ENCODE measurements at places on chromosomes 7 and 10. TPM values are rescaled to one million over a fixed set of nuclear protein-coding genes. Genes with fewer than 3 reads are reported as not detected.
A peak's percentile ranks its signal among the peaks of the same experiment; 100 is the strongest.

- DNase-seq = peak; percentile 0
Observed at GRCh38 chr7:929311-929711, 25.2 kb downstream of the ADAP1 start.

DNA sequence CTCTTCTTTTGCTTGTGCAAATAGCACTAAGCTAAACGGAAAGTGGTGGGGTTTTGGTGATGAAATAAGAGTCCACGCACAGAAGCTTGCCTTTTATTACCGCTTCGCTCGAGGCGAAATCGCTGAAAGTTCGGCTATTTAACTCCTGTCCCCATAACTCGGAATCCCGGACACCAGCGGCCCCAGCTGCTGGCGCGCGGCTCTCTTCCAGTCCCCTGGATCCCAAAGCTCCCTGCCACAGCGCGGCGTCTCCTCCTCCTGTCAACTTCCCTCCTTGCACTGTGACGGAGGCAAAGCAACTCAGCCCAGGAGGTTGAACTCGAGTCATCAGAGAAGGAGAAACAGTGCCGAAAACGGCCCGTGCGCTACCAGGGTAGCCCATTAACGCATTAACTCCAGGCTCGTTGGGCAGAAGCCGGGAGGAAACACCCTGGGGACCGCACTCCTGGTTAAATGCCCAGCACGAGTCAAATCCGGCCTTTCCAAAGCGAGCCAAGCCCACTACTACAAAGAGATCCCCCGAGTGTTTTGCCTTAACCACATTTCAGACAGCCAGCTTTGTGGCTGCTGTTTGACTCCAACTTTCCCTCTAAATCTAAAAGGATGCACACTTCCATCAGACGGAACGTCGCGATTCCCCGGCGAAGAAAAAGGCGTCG lies 1.3 kb downstream of the SEMA3D start:
- peak; percentile 67 for DNase-seq

DNA sequence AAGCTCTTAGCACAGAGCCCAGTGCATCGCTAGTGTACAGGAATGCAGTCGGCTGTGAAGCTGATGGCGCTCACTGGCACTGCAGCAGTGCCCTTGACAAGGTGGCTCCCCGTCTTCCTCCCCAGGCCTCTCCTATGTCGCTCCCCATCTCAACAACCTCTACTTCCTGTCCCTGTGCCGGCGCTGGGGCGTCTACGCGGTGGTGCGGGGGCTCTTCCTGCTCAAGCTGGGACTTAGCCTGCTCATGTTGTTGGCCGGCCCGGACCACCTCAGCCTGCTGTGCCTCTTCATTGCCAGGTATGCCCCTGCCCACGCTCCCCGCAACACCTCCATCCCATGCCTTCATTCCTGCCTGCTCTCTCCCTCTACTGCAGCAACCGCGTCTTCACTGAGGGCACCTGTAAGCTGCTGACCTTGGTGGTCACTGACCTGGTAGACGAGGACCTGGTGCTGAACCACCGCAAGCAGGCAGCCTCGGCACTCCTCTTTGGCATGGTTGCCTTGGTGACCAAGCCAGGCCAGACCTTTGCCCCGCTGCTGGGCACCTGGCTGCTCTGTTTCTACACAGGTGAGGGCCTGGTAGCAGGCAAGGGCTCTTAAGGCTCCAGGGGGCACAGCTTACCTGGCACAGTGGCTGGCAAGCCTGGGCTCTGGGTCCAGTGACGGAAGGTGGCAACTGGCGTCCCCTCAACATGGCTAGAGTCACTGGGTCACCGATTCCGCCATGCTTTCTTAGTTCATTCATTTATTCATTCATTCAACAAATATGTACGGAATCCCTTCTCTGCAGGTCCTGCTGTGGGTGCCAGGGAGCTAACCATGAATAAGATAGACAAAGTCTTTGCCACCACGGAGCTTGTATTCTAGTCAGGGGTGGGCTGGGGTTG lies 22.3 kb upstream of the C10orf95 start:
- DNase-seq = no peak

DNA sequence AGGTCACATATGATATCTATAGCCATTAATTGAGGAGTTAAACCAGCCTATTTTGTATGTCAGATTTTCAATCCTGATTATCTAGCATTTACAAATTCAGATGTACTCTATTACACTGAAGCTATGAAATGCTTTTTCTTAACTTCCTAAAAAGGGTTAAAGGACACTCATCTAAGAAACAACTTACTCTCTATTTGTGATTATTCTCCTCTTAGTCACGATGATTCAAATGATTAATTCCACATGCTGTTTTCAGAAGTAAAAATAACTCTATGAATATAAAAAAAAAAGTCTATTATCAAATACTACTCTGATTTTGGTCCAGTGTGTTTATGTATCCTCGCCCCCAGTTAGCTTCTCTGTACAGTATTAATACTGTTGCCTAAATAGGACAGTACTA lies 1199.9 kb downstream of the GATA3 start:
- DNase-seq = no peak

Gene GATA3
- total RNA-seq = 3.8 TPM

Gene ELN
- total RNA-seq = 46.8 TPM

DNA sequence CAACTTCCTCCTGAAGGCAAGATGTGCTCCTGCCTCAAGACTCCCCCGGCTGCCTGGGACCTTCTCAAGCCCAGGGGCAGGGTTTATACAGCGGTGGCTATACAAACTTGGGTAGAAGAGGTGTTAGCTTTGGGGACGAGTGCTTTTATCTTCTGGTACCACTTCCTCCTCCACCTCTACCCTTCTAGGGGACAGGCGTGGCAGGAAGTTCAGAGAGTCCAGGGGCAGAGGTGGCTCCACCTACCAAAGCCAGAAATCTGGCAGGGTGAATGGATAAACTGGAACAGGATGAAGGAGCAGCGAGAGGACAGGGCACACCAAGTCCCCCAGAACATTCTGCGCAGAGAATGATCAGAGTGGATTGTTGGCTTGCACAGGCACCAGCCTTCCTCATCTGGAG lies 24.0 kb upstream of the TM9SF3 start:
- no peak for DNase-seq

DNA sequence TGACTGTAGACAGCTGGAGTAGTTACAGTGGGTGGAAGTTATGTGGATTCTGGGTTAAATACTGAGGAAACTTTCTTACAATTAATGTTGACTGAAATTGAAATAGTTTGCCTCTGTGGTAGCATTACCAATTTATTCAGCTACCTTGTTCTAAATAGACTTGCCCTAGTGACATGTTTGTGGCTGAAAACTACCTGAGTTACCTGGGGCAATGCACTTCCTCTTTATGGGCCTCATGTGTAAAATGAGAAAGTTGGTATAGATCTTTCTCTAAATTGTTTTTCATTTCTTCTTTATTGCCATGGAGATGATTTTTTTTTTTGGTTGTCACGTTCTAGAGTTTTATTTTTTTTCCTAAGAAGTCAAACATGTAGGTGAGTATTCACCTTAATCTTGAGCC lies 252.7 kb upstream of the CDC14C start:
- no peak for DNase-seq

Gene MUC12
- total RNA-seq = not detected

Gene CTAGE15
- total RNA-seq = 5.9 TPM

GRCh38 chr10:99975942-99976809 lies 33.6 kb downstream of the DNMBP start:
- DNase-seq = no peak

- DNase-seq = no peak
Observed at GRCh38 chr10:110404413-110404812, 93.3 kb upstream of the DUSP5 start.

DNA sequence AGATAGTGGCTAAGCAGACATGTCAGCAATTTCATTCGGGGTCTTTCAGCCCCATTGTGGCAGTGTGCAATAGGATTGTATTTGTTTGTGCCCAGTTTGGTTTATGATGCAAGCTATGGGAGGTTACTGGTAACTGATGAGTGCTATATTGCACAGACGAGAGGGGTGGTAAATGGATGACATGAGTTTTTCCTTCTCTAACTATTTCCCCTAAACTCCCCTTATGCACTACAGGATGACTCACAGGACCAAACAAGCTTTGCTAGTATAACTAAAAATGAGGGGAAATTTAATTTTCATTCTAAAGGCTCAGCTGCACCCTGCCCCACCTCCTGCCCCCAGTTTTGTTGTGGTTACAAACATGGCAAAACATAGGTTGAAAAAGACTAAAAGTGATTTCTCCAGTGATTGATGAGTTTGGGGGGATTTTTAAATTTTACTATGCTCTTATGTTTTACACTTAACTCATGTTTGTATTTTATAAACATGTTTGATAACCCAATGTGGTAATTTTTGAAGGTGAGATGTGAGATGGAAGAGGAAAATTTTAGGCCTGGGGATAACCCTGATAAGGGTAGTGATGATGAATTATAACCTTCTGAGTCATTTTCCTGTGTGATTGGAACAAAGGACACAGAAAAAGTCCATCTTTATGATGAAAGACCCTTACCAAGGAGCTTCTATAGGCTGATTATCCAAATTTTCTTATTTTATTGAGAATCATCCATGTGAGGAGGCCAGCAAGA lies 60.8 kb upstream of the NAMPT start:
- DNase-seq = no peak

DNA sequence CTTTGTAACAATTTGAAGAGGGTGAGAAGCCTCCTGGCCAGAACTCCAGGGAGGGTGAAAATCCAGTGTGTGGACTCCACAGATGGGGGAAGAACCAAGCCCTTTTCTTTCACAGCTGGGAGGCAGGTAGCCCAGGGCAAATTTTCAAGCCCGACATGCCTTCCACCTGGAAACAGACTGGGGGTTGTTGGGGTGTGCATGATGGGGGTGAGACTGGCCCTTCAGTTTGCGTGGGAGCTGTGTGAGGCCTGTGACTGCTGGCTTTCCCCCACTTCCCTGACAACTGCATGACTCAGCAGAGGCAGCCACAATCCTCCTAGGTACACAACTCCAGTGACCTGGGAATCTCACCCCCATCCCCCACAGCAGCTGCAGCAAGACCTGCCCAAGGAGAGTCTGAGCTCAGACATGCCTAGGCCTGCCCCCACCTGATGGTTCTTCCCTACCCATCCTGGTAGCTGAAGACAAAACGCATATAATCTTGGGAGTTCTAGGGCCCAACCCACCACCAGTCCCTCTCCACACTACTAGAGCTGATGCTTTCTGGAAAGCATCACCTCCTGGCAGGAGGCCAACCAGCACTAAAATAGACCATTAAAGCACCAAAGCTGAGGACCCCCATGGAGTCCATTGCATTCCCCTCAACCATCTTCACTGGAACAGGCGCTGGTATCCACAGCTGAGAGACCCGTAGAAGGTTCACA lies 445.4 kb downstream of the TFEC start:
- no peak for DNase-seq

DNA sequence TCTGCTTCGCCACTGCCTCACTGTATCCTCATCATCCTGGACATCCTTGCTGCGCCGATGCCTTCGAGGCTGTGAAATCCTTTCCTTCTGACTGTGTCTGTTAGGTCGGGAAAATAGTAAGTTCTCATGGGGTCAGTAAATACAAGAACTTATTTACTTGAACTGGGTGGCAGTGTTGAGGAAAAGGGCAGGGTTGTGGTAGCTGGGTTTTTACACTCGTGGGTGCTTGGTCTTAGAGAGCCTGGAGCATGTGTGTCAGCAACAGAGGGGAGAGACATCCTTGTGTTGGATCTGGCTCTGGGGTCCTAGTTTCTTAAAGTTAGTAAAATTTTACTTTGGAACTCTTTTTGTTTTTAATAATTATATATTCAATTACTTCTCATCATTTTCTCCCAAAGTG lies 112.9 kb upstream of the GATA3 start:
- no peak for DNase-seq

DNA sequence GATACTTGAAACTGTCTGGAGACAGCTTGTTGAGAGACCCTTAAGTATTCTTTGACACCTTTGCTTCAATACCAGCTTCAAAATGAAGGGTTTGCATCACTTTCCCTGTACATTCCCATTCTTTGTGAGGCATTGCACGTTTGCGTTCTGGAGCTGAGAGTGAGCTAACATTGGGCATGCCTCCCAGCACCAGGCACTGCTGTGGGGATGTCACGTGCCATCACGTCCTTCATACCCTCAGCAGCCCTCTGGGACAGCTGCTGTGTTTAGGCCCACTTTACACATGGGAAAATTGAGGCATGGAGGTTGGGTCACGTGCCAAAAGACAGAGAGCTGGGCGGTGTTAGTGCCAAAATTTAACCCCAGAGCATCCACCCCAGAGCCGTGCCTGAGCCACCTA lies 66.2 kb upstream of the INSYN2A start:
- no peak for DNase-seq

DNA sequence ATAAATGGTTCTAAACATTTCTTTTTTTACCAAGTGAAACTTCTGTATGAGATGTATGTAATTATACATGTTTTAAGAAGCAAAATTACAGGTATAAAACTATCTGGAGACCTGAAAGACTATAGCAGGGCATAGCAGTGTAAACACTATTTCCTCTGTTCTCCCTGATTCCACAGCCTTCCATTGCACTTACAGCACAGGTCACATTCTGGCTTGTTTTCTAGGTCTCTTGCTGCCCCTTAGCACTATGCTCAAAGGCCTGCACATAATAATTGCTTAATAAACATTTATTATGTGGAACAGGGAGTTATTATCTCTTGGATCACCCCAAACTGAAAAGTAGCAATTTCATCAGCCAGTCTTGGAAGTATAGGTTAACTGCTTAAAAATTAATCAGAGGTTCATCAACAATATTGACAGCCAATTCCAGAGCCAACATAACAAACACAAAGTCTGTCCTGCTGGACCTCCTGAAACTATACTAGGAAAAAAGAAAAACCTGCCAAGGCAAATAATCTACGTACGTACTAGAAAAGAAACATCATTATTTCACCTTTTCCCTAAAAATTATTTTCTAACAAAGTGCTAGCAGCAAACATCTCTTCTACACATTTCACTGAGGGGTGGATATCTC lies 43.2 kb downstream of the PANK1 start:
- no peak for DNase-seq

Gene CLDN4
- total RNA-seq = 301 TPM

Gene ARMC10
- total RNA-seq = 55.4 TPM

Gene MAGI2
- total RNA-seq = 20.7 TPM

DNA sequence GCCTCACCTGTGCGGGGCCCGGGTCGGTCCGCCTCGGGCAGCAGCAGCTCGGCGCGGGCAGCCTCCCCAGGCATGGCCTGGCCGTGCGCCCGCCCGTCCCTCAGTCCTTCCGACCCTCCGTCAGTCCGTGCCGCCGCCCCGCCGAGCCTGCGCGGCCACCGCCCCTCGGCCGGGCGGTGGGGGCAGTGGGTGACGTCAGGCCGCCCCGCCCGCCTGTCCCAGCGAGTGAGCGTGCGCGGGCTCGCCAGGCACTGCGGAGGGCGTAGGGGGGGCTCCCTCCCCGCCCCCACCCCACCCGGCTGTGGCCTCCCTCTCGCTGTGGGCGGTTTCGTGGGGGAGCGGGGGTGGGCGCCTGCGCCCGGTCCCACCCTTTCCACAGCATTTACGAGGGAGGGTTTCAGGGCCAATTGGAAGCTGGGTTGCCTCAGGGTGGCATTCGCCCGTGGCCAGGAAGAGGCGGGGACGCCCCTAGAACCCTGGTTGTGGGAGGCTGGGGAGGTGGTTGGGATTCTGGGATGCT lies at the start of gene NACAD:
Gene NACAD (minus strand): TSS at position 149 of the 520 bp plus-strand sequence. CDS start 75 bp downstream, at position 74.
- peak; percentile 13 for DNase-seq

Gene LAMB4
- 8.1 TPM for total RNA-seq

DNA sequence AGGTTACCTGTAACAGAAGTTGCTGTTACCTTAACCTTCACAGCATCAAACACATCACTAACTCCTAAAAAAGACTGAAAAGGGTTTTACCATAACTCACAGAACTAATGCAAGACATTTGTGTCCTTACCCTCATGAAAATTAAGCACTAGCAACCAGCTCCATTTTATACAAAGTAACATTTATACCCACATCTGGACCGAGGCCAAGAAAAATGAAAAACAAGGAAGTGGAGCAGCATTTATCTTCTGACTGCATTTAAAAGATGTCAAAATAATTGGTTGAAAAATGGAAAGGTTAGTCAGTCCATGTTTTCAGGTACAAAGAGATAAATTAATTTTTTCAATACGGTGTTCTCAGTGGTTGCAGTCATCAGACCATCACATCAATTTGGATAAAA lies 3.1 kb upstream of the RBP4 start:
- no peak for DNase-seq

Gene CLEC5A
- total RNA-seq = 0.33 TPM
